Aortic smooth muscle cell (primary cell): ENCODE measurements at places on chromosomes 12 and 14. TPM values are rescaled to one million over a fixed set of nuclear protein-coding genes. Genes with fewer than 3 reads are reported as not detected.

SLC5A8 gene
- not detected in 2 replicates for total RNA-seq

MTA1 gene
- 24.3 and 31.5 TPM in 2 replicates for total RNA-seq

NPAS3 gene
- under 0.01 and 0.19 TPM in 2 replicates for total RNA-seq

IGF1 gene
- total RNA-seq: under 0.01 TPM in 1 of 2 replicates, not detected in the other

NGB gene
- total RNA-seq: not detected in 2 replicates

SLC10A1 gene
- not detected in 2 replicates for total RNA-seq
